ENCODE measurements at places on chromosomes 12 and 14.

DNA sequence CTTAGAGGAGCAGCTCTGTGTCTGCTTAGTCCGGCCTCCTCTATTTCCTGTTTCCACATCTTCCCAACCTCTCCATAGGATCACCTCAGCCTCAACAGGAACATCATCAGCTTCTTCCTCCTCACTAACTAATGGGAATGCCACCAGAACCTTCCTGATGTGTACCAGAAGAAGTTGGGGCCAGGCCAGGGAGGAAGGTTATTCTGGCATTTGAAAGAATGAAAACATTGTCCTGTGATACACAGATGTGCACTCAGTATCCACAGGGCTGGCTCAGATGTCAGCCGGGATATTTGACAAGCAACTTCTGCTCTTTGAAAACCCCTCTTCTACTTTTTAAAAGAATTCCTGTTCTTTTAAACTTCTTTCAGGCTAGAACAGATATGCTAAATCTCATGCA is 63.6 kb downstream of the TMEM30B start:
- DNase-seq: no peak

GRCh38 chr12:87116780-87117179 is 860.6 kb upstream of the MGAT4C start:
- no peak for DNase-seq

DNA sequence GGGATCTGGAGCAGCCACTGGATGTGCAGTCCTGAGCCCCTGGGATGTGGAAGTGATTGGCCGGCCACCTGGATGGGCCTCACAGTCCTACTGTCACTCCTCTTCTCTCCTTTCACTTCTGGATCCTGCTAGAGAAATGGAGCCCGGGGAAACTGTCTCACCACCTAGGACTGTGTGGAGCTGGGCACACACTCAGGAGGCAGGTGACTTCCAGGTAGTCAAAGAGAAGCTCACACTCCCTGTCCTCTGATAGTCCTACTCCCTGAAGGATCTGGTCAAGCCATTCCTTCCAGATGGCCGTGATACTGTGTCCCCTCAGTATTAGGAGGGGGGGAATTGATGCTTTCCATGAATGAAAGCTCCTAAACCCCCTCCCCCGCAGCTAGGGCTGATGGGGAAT is 201.1 kb downstream of the ZFP36L1 start:
- no peak for DNase-seq

DNA sequence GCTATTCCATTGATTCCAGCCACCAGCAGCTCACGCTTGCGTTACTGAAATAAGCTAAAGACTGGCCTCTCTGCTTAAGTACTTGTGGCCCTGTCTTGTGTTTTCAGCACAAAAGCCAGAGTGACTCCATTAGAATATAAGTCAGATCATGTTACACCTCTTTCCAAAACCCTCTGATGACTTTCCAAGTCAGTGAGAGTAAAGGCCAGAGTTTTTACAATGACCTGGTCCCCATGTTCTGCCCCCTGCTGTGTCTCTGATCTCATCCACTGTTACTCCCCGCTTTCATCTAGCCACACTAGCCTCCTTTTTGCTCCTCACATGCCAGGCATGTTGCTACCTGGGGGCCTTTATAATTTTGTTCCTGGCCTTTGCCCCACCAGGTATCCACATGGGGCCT is 6.9 kb upstream of the CKAP4 start:
- no peak for DNase-seq

DNA sequence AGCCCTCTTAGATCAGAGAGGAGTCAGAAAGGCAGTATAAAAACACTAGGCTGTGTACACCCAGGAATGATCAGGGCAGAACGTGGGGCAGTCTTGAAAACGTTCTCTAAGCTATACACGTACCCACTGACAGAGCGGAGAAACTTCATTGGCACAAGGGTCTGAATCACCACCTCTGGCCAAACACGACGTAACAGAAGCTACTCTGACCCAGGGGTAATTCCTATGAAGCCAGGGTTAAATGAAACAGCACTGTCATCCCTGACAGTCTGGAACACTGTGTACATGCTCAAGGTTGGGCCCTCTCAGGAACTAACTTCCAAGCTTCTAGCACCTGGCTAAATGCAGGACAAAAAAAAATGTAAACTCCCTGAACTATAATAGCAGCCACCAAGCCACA is 38.4 kb downstream of the PARP11 start:
- no peak for DNase-seq

- DNase-seq: no peak
Measured at GRCh38 chr14:103353362-103353761, 19.3 kb downstream of the EIF5 start.

- DNase-seq: no peak
Measured at GRCh38 chr14:91402348-91402747, 15.3 kb downstream of the CCDC88C start.

DNA sequence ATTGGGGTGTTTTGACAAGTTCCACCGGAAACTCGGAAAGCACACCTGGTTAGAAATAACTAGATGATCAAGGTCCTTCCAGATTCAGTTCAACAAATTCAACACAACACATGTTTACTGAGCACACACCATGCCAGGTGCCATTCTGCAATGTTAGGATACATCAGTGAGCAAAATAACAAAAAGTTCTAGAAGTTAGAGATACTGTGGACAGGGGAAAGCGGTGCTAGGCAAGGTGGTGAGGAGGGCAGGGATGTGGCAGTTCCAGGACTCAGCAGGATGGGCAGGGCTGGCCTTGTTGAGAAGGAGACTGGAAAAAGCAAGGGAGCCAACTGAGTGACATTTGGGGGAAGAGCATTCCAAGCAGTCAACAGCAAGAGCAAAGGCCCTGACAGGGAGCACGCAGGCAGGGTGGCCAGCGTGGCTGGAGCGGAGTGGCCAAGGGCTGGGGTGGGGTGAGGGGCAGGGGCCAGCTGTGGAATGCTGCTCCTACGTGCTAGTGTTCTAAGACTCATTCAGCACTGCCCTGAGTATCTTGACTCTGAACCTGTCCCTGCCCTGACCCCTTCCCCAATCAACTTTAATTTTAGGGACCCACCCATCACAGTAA is 19.4 kb upstream of the FAIM2 start:
- DNase-seq: no peak

DNA sequence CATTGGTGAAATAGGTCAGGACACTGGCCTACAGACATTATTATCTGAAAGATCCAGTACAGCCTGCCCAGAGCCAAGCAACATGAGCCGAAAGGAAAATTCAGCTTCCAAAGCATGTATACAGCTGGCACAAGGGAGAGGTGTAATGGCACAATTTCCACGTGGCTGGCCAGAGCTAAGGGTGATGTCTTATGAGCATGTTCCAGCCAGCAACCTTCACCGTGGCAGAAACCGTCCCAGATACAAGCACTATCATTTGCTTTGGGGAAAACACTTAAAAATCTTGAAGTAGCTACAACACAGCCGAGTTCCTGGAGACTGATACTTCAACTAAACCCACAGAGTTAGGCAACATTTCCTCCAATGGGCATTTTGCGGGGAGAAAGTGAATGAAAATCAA is 44.5 kb downstream of the CORO1C start:
- DNase-seq: no peak

DNA sequence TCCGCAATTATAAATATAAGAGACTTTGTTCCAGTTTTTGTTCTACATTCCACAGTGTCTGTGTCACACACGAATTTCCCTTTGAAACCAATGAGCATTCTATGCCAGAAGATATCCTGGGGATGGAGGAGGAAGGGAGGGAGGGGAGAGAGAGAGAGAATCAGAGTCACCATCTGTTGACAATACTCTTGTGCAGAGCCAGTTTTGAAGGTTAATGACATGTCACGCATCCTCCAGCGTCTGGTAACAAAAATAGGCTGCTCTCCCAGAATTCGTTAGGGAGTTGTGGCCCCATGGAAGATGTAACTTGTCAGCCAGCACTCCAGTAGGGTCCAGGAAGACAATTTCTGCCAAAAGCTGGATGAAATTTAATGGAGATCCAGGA is 213.5 kb upstream of the KRR1 start:
- DNase-seq: no peak

- no peak for DNase-seq
Measured at GRCh38 chr14:69493791-69494190, 9.3 kb downstream of the PLEKHD1 start.

DNA sequence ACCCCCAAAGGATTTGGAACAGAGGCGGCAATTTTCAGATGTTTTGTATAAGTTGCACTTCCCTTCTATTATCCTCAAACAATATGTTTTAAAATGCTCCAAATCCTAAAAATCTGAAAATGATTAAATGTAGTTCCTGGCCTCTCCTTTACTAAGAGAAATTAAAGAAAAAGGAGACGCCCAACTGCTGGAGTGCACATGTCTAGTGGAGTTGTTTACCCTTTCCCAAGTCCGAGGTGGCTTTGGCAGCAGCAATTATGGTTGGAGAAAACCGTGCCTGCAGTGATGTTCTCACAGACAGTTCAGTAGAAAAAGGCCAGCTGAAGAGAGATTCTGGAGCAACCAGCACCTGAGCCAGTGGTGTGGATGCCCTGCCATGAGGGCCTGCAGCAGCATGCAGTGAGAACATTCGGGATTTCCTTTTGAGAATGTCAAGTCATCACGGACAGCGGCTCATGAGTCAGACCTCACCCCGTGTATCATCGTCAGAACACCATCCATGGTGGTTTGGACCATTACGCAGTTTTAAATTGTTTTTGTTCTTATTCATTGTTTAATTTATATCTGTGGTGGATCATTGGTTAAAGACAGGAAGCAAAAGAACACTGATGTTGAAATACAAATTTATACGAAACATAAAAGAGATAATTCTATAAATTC is 179.0 kb upstream of the KRR1 start:
- DNase-seq: no peak

DNA sequence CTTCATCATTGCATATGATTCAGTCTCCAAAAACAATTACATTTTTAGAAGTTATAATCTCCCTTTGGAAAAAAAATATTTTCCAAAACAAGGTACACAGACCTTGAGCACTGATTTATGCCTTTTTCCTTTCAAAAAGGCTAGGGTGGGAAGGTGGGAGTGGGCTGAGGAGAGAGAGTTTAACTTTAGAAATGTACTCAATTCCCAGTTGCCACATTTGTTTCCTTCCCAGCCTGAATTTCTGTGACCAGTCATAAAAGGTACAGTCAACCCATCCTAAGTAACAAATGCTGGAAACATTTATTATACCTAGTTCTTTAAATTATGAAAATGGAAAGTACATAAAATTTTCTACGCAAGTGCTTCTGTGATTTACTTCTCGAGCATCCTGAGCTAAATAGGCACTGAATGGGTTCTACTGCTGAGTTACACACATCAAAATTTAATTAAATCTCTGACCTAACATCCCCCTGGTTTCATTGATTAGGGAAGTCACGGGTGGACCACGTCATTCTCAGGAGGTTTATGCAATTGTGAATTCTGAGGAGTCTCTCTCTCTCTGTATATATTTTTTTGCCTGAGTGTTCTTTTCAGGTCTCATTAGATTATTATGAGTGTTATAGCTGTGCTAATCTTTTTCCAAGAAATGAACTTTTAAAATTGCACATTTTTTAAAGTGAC is 371.8 kb downstream of the BTG1 start:
- DNase-seq: no peak

GRCh38 chr12:34402899-34403705 is 380.8 kb downstream of the ALG10 start:
- no peak for DNase-seq

- DNase-seq: no peak
Measured at GRCh38 chr14:29846339-29847055, 81.2 kb downstream of the PRKD1 start.

DNA sequence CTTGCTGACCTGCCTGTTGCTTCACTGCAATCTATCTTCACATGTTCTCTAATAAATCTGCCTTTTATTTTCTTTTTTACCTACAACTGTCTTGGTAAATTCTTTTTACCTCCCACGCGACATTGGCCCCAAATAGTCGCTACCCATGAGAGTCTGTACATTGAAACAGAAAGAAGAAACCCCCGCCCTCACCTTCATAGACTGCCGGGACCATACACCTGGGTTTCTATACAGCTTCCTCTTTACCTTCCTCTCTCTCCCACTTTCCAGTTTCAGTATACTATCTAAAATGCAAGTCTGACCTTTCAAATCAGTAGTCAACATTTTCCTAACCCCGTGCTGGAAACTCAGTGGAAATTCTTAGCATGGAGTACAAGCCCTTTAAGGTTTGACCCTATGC is 4.8 kb downstream of the SLC8A3 start:
- no peak for DNase-seq

GRCh38 chr14:61878931-61879330 is 116.7 kb downstream of the SNAPC1 start:
- no peak for DNase-seq

DNA sequence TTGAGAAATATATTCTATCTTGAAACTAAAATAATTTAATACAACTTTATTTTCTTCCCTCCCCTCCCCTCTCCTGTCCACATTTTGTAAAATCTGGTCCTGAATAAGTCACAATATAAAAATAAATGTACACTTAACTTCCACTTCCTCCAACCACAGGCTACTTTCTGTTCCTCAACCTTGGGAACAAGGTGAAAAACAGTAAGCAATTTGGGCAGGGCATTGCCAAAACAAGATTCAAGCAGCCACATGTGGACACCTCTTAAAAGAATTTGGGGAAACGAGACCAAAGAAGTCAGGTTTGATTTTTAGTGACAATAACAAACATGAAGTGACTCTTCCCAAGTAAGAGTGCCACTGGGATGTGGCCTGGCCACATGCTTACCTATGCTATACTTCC is 115.7 kb downstream of the PTPRQ start:
- DNase-seq: no peak

DNA sequence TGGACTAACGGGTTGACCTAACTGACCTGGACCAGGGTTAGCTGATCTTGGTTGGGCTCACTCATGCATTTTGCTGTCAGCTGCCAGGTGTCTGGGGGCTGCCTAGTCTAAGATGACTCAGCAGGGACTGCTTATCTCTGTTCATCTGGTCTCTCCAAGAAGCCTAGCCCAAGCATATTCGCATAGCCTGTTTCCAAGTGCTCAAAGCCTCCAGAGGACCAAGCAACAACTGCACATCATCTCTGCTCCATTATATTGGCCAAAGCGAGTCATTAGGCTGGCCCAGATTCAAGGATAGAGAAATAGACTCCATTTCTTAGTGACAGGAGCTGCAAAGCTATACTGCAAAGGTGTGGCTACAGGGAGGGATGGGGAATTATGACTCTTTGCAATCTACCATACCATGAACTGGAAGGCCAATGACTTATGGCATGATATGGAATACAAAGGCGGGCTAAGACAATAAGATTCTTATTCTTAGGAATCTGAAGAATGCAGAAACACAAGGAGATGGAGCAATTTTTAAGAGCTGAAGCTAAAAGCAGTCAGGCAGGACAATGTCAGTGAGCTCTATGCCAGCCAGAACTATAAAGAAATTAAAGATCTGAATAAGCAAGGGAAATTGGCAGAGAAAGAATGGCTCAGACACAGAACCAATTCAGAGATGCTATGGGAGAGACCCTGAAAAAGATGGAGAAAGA is 194.6 kb upstream of the FSCB start:
- no peak for DNase-seq

DNA sequence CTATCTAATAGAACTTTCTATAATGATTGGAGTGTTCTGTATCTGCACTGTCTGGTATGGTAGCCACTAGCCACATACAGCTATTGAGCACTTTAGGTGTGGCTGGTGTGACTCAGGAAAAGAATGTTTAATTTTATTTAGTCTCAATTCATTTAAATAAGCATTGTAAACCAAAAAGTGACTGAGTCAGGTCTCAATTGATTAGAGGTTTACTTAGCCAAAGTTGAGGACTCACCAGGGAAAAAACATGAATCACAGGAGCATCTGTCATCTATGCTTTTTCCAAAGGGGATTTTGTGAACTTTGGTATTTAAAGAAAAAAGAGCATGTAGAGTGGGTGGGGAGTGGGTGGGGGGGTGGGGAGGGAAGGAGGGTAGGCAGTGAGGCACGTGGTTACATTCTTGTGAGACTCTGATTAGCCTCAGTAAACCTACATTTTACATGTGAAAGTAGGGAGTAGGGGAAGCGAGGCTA is 473.1 kb downstream of the ATP23 start:
- DNase-seq: no peak

- DNase-seq: no peak
Measured at GRCh38 chr12:100254876-100255275, 12.0 kb downstream of the DEPDC4 start.
